ENCODE measurements at places on chromosomes 4 and X. TPM values are rescaled to one million over a fixed set of nuclear protein-coding genes. Genes with fewer than 3 reads are reported as not detected.

The PRDX4 gene
- total RNA-seq = 141 TPM

The IL2 gene
- total RNA-seq = not detected

- H3K4me1 ChIP-seq = no peaks in the 10 kb centered on the region
- peaks cover 5% of the 10 kb centered on the region for H3K27me3 ChIP-seq
- no peak overlapping the region for H3K4me3 ChIP-seq
- no peak for DNase-seq
Measured at GRCh38 chr4:82394896-82395295, 21.1 kb upstream of the HNRNPD start.

GRCh38 chr4:79977131-79977840 is 95.7 kb downstream of the ANTXR2 start:
- no peak overlapping the region for H3K4me3 ChIP-seq
- peaks cover 18% of the 10 kb centered on the region for H3K4me1 ChIP-seq
- H3K27ac ChIP-seq = no peak overlapping the region
- peaks cover 71% of the 10 kb centered on the region for H3K36me3 ChIP-seq
- no peaks in the 10 kb centered on the region for H3K27me3 ChIP-seq
- no peak for DNase-seq

- no peak overlapping the region for H3K27ac ChIP-seq
- H3K36me3 ChIP-seq = no peaks in the 10 kb centered on the region
- DNase-seq = no peak
Measured at GRCh38 chr4:79227860-79228259, 98.0 kb downstream of the NAA11 start.

The MAGEA12 gene
- total RNA-seq = not detected

The EDA2R gene
- 21.6 TPM for total RNA-seq

DNA sequence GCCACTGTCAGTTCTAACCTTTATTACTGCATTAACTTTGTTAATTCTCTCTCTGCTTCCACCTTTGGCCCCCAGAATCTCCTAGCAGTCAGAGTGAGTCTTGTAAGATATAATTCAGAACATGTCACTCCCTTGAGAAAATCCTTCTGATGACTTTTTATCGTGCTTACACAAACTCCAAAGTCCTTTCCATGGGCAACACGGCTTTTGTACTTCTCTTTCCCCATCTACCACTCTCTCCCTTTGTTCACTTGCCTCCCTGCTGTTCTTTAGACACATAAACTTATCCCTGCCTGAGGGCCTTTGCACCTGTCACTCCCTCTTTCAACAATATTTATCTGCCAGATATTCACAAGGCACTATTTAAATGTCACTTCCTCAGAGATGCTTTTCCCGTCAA is 64.8 kb downstream of the MAOB start:
- DNase-seq = no peak
- peaks cover 5% of the 10 kb centered on the region for H3K4me1 ChIP-seq
- H3K27ac ChIP-seq = no peak overlapping the region
- H3K4me3 ChIP-seq = no peak overlapping the region

DNA sequence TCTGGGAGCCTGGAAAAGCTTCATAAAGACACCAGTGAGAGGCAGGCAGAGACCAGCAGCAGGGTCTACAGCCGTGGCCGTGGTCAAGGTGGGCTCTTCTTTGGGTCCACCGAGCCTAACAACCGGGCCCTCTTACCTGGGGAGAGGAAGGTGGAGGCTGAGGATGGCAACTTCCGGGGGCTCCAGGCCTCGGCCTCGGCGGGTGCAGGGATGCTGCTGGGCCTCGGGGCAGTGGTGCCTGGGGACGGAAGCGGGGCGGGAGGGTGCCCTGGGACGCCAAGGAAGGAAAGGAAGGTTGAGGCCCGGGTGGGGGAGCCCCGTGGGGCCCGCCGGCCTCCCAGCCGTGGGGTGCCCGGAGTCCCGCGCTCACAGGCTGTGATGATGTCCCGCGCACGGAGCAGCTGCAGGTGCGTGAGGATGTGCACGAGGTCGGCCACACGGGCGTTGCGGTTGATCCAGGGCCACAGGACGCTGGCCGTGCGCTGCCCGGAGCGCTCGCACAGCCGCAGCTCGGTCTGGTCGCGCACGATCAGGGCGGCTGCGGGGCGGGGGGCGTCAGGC is 561 bp downstream of the IRAK1 start:
- H3K4me3 ChIP-seq = peak overlapping the region; percentile 89
- H3K4me1 ChIP-seq = peaks cover 20% of the 10 kb centered on the region
- peaks cover 2% of the 10 kb centered on the region for H3K27me3 ChIP-seq
- DNase-seq = no peak
- H3K36me3 ChIP-seq = no peaks in the 10 kb centered on the region

The MAGEA2 gene
- not detected for total RNA-seq

- peaks cover 15% of the 10 kb centered on the region for H3K4me1 ChIP-seq
- H3K4me3 ChIP-seq = peak within 1 kb of the TSS; percentile 95
- no peak for DNase-seq
- peak within 1 kb of the TSS; percentile 76 for H3K27ac ChIP-seq
- H3K27me3 ChIP-seq = no peaks in the 10 kb centered on the region
Measured at GRCh38 chrX:84187533-84188319, at the start of gene RPS6KA6. TSS of gene RPS6KA6 (minus strand) at chrX:84188199. CDS start at chrX:84187899, 300 bp downstream.

GRCh38 chrX:109783701-109784079 is 50.6 kb upstream of the ACSL4 start:
- no peak for DNase-seq
- H3K4me3 ChIP-seq = no peak overlapping the region

The P2RY10 gene
- not detected for total RNA-seq

GRCh38 chrX:54747733-54748393 is 50.2 kb downstream of the ITIH6 start:
- no peak overlapping the region for H3K4me3 ChIP-seq
- H3K27ac ChIP-seq = no peak overlapping the region

DNA sequence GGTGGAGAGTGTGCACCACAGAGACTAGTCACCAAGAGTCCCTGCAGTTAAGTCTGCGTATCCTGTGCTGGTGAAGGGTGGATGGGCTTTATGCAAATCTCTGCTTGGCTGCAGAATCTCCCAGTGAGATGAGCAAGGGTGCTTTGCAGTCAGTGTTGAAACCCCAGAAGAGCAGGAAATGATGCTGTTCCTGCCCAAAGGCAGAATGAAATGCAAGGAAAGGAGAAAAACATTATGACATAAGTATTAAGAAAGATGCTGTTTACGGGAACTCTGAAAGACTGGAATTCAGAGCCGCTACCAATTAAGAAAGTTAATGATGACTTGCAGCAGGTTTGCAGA is 25.4 kb upstream of the ACSL1 start:
- H3K27ac ChIP-seq = no peak overlapping the region
- H3K36me3 ChIP-seq = no peaks in the 10 kb centered on the region
- no peaks in the 10 kb centered on the region for H3K4me1 ChIP-seq
- peaks cover 4% of the 10 kb centered on the region for H3K27me3 ChIP-seq
- no peak for DNase-seq

DNA sequence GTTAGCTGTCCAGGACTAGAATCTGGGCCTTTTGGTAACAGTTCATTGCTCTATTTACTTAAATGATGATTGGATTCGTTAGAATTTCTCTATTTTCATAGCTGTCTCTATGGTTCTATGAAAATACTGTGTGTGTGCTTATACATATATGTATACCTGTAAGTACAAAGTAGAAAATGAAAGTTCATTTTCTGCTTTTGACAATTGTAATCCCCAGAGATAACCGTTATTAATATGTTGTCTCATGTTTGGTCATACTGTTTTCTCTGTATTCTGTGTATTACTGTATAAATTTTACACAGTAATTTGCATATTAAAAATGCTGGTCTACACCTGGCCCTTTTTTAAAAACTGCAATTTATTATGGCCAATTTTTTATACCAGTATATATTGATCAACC is 55.4 kb downstream of the CLCN3 start:
- peaks cover 16% of the 10 kb centered on the region for H3K36me3 ChIP-seq
- H3K27ac ChIP-seq = no peak overlapping the region
- H3K4me3 ChIP-seq = no peak overlapping the region
- no peaks in the 10 kb centered on the region for H3K27me3 ChIP-seq
- no peak for DNase-seq
- no peaks in the 10 kb centered on the region for H3K4me1 ChIP-seq

All from HFFc6 (cell line).